ENCODE measurements at places on chromosomes 16 and 17.

- no peak for DNase-seq
Measured at GRCh38 chr17:56113486-56113885, 39.8 kb upstream of the ANKFN1 start.

GRCh38 chr16:66751992-66752322, 548 bp upstream of the DYNC1LI2 start:
- no peak for DNase-seq

- no peak for DNase-seq
Measured at GRCh38 chr17:32349503-32349853, 479 bp upstream of the ZNF207 start.

DNA sequence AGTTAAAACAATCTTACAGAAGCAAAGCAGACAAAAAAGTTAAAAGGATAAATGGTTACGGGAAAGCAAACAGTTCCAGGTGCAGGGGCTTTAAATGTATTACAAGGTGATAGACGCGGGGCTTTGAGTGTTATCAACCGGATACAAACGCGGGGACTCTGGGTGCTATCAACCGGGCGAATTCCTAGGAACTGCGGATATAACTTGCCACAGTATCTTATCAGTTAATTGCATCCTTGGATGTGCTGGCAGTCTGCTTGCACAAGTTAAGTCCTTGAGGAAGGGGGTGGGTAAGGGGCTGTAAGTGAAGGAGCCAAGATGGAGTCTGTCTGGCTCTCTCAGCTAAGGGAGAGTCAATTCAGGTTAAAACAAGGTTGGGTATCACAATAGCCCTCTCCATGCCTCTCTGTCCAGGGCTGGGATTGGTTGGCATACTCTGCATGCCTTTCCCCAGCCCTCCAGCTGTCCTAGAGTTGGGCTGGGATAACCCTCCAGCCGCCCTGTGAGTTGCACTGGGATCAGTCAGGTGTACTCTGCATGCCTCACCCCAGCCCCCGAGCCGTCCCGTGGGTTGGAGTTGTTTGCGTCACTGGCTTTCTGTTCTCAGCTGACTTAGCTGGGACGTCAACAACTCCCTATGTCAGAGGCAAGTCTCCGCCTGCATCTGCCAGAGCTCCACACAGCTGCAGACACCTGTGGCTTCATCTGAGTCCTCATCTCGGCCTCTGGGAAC, 40.9 kb downstream of the TMEM235 start:
- DNase-seq = no peak

DNA sequence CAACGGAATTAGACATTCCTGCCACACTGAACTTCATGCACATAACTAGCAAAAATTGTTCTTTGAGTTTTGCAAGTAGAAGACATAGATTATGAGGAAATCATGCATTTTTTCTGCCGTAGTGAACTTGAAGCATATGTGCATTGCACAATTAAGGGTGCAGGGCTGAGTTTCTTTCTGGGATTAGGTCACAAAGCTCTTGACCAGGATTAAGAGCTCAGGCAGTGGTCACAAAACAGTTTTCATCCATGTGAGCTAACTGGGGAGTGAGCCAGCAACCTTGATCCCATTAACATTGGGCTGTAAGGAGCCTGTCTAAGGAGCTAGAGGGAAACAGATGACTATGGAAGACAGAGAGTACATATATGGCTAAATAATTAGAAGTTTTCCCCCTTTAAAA, 143.7 kb downstream of the PMP22 start:
- peak; percentile 53 for DNase-seq

DNA sequence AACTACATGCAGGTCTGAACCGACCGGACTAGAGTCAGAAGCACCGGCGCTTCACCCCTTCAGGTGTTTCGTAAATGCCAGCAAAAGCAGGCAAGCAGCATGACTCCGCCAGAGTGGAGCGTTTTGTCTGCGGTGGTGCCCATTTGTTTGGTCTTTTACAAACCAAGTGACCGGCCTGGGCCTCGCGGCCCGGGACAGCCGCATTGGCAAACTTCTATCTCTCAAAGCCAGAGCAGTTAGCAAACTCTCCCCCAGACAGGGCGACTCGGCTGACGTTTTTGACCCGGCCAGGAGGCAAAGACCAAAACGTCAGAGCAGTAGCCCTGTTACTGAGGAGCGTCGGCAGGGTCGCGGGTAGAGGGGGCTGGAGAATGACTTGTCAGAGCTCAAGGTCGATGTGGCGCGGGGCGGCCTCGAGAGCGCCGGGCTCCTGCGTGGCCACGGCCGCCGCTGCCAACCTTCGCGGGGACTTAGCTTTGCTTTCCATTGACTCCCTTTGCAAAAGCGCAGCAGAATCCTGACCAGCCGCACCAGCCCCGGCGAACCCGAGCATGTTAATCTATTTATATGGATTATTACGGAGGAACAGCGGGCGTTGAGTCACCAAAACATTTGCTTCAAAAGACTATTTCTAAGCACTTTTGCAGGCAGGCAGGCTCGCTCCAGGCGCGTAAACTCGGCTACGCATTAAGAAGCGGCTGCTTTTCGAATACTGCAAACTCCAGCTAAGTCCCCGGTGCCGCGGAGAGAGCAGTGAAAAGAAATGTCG, 763 bp upstream of the SOX9 start:
- no peak for DNase-seq

DNA sequence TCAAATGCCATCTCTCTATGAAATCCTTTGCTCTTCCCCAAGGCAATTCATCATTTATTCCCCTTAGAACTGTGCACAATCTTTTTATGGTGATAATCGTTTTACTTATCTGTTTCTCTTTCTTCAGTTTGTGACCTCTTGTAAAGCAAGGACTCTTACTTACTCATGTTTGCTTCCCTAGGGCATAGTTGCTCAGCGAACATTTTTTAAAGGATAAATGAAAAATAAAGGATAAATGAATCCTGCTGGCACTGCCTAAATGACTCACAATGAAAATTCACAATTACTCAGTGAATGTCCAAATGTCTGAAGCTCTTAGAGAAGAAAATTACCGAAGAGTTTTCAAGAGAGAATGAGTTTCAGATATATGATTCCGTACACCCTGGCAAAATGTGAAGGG, 671.7 kb downstream of the CDH11 start:
- no peak for DNase-seq

DNA sequence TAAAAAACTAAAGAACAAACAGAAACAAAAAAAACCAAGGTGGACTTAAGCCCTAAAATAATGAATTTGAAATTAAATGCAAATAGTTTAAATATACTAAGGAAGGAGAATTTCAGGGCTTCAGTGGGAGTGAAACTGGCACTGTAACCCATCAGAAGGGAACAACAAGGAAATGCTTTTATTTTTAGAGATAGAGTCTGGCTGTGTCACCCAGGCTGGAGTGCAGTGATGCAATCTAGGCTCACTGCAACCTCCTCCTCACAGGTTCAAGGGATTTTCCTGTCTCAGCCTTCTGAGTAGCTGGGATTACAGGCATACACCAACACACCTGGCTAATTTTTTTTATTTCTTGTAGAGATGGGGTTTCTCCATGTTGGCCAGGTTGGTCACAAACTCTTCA, 625.2 kb upstream of the CDH8 start:
- DNase-seq = no peak

DNA sequence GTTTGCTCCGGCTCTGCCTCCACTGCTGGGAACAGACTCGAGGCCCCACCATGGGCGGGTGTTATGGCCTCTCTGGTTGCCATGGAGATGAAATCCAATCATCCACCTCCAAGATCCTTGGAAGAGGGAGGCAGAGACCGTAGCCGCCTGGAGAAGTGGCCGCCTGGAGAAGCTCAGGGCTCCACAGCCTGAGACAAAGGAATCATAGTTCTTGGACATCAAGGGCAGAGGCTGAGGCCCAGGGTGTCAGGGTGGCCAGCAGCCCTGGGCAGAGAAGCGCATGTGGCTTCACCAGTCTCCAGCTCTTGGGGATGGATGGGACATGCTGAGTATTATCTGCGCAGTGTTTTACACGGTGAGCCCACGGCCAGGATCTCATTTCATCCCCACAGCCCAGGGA, 36.2 kb downstream of the ABR start:
- DNase-seq = no peak

GRCh38 chr17:38428112-38428642, at the start of gene ARHGAP23:
ARHGAP23 (plus strand) TSS chr17:38428464; CDS start chr17:38428486, 22 bp downstream.
- no peak for DNase-seq

DNA sequence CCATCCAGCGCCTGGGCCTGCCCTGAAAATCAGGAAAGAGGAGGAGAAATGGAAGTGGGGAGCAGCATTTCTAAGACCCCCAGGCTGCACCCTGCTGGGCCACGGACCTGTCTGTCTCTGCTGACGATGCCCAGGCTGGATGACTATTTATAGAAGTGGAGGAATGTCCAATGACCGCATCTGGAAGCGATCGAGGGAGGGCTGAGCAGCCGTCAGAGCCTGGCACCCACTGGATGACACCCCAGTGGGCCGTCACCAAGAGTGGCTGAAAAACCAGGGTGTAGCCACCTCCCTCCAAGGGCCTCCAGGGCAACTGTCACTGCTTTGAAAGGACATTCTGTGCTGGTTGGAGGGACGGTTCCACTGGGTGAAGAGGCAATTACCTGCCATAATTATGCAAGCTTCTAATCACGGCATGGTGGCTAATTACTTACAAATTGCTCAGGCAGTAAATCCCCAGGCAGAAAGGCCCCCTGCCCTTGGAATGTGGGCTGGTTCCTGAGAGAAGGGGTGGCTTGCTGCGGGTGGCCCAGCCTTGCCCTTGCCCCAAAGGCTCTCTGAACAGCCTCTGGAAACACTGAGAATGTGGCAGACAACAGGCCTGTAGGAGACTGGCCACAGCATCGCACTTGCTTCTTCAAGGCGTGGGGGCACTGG, 332.1 kb downstream of the C16orf95 start:
- no peak for DNase-seq

DNA sequence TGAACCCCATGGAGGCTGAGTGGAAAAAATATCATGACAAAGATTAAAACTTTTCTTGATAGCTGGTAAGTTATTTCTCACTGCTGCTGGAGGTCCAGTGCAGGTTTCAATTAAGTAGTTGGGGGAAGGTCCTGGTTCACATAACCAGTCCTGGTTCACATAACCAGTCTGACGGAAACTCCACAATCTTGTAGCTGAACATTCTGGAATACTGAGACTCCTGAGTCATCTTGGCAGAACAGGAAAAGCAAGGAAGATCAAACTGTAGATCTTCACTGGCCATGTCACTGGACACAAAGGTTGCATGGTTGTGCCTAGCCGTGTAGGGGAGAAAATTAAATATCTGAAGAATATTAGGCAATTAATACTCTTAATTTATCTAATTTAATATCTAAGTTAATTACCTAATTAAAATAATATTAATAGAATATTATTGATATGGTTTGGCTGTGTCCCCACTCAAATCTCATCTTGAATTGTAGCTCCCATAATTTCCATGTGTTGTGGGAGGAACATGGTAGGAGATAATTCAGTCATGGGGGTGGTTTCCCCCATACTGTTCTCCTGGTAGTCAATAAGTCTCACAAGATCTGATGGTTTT, 48.6 kb upstream of the CNTNAP4 start:
- DNase-seq = no peak

DNA sequence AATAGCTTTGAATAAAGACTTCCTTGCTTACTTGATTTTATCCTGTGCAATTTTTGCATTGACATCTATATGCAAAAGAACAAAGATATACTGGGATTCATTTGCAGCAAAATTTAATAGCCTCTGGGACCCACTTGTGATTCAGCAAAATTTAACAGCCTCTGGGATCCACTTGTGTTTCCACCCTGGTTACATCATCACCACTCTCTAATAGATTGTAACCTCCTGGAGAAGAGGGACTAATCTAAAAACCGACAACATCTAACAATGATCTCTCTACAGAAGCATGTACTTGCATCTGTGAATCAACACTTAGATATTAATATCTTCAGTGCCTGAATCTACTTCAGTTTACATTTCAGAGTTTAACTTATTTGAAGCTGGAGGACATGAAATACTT, 202.0 kb upstream of the CPHXL start:
- DNase-seq = no peak

- no peak for DNase-seq
Measured at GRCh38 chr16:83271123-83271522, 536.7 kb upstream of the HSBP1 start.

DNA sequence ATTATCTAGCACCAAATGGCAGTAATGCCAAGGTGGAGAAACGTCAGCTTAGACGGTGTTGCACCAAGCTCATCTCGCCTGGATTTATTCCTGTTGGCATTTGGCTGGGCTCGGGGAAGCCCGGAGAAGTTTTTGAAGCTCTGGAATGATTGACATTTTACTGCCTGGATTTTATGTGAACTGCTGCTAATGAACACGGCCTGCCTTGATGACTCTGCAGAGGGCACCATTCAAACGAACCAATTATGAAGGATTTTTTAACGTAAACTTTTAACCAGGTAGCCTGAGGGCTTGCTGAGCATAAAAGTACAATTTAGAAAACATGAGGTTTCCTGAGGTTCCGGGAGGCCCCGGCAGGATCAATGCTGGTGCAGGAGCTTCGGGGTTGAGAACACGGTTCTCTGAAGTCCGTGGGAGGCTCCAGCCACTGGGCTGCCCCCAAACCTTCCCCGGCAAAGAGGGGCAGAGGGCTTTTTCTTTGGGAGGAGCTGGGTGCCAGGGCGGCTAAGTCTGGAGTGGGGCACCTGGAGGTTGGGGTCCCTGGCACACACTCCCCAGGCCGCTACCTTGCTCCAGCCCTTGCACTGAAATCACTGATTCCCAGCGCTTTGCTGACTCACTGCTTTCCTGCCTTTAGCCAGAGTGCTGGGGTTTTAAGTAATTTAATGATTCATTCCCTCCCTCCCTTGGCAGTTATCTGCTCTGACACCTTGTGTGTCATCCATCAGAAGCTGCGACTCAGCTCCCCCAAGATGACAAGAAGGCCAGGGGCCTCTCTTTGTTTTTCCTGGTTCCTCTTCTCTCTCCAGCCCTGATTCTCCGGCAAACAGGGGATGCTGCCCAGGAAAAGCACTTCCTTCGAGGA, 161.2 kb upstream of the IRX3 start:
- peak; percentile 71 for DNase-seq

DNA sequence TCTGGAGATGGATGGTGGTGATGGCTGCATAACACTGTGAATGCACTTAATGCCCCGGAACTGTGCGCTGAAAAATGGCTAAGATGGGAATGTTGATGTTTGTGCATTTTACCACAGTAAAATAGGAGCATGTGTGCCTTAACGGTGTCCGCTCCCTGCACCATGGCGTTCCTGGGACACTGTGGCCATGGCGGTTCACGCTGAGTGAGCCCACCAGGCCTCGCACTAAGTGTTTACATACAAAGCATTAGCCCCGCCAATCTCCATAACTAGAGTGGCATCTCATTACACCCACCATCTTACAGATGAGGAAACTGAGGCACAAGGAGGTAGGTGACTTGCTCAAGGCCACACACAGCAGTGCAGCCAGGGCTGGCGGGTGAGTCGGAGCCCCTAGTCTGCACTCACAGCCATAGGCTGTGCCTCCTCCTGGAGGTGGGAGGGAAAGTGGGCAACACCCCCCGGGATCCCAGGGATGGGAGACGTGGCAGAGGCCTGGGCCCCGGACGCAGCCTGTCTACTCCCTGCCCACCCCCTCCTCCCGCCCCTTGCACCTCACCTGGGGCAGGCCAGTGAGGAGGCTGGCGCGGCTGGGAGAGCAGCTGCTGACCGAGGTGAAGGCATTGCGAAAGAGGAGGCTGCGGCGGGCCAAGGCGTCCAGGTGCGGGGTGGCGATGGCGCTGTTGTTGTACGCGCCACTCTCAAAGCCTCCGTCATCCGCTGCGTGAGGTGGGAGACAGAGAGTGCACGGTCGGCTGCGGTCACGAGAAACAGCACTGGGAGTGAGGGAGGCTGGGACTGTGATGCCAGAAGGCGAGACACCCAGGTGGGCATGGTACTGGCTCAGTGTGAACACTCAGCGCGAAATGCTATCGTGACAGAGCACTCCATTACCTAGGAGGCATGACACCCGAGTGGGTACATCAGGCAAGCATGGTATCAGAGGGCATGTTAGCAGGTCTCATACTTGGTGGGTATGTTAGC, 3.4 kb downstream of the SGSH start:
- DNase-seq = no peak

GRCh38 chr17:64448665-64449512, at the start of gene MILR1:
MILR1 (plus strand) TSS chr17:64449115; CDS start chr17:64449169, 54 bp downstream.
- DNase-seq = peak; percentile 80
